ENCODE measurements at places on chromosomes 6 and 20.

DNA sequence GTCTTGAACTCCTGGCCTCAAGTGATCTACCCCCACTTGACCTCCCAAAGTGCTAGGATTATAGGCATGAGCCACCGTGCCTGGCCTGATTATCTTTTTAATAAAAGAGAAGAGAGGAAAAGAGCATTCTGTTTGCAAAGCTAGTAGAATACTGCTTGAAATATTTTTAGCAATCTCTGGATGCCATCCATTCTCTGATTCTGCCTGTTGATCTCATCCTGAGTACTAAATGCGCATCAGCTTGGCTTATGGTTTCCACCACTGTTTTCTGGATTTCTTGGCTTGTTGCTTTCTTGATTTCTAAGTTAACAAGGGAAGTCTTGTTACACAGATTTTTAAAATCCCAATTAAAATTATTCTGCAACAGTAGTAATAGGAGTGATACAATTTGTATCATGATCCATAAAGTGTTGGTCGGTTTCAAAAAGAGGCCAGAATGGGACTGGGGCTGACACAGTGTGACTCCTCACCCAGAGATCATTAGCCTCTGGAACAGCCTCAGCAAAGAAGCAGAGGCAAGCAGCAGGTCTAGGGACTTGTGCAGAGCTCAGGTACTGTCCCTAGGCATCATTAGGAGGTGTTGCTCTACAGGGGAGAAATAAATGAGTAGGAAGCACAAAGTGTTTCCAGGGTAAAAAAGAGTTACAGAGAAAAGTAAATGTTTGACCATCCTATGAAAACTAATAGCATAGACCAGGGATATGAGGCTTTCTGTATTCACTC lies 17.8 kb upstream of the SLC16A10 start:
- DNase-seq, result no peak

GRCh38 chr6:115796829-115797228 lies 263.9 kb downstream of the FRK start:
- no peak for DNase-seq

DNA sequence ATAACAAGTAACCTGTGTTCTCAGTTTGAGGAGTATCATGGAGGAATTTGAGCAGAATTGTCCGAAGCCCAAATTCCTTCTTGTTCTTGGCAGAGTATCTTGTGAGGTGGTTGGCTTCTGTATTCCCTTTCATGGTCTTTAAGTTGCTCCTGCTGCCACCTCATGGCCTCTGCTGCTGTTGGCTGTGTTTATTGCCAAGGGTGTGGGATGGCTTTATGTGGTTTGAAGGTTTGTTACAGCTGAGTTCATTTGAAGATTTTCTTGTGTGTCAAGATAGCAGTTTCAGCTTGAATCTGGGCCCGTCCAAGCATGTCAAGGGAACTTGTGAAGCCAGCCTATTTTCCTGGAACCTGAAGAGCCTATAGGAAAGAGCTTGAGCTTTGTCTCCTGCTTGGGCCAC lies 20.2 kb upstream of the TTK start:
- no peak for DNase-seq

- DNase-seq, result no peak
These were observed 45.4 kb upstream of the AIG1 start for GRCh38 chr6:143015300-143015706.

GRCh38 chr6:113359155-113360140 lies 497.7 kb upstream of the MARCKS start:
- DNase-seq, result peak; percentile 41

- DNase-seq, result no peak
These were observed 179.6 kb upstream of the CCN2 start for GRCh38 chr6:132130626-132131298.

DNA sequence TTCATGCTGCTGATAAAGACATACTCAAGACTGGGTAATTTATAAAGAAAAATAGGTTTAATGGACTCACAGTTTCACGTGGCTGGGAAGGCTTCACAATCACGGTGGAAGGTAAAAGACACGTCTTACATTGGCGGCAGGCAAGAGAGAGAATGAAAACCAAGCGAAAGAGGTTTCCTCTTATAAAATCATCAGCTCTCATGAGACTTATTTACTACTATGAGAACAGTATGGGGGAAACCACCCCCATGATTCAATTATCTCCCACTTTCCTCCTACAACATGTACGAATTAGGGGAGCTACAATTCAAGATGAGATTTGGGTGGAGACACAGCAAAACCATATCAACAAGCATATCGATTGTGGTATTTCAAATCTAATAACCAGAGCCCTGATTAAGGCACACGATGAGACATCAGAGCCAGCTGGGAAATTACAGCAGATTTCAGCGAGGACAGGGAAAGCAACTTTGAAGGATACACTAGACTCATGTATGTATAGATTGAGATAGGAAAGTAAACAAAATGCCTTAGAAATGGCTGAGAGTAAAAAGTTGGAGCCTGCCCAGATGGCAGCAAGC lies 129.8 kb upstream of the GJE1 start:
- DNase-seq, result no peak

DNA sequence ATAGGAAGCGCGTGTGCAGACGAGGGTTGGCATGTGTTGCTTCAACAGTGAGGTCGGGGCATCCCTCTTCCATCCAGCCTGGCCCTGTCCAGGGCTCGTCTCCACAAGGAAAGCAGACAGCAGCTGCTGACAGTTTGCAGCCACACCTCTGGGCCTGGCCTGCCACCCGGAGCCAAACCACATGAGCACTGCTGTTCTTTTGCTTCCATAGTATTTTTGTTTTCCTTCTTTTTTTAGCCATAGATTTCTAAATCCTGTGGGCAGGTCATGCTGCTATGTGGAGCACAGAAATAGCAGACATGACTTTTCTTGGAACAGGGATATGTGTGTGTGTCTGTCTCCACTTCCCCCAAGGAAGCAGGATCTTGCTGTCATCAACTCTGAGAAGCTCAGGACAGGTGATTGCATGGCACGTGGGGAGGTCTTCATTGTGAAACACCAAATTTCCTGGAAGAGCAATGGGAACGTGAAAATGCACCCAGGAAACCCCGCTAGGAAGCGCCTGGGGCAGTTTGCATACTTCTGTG lies 167.4 kb downstream of the DTNBP1 start:
- no peak for DNase-seq

- no peak for DNase-seq
These were observed 1.2 kb upstream of the TSPO2 start for GRCh38 chr6:41040940-41041536.

DNA sequence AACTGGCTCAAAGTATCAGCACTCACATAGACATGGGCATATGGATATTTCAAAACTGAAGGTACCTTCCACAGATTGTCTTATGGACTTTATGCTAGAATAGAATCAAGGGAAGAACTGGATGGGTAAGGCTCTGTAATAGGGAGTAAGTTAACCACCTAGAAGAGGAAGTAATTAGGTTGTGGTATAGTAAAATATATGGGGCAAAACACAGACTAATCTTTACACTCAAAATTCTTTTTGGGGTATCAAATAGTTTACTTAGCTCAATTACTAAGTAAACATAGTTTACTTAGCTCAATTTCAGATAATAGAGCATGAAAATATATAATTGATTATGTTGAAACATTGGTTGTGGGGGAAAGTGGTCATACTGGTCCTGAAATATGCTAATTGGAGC lies 94.2 kb upstream of the ATXN1 start:
- DNase-seq, result no peak

GRCh38 chr20:23823621-23824324 lies 2.8 kb downstream of the CST2 start:
- no peak for DNase-seq

- DNase-seq, result no peak
These were observed 16.1 kb downstream of the JPH2 start for GRCh38 chr20:44170816-44171410.

DNA sequence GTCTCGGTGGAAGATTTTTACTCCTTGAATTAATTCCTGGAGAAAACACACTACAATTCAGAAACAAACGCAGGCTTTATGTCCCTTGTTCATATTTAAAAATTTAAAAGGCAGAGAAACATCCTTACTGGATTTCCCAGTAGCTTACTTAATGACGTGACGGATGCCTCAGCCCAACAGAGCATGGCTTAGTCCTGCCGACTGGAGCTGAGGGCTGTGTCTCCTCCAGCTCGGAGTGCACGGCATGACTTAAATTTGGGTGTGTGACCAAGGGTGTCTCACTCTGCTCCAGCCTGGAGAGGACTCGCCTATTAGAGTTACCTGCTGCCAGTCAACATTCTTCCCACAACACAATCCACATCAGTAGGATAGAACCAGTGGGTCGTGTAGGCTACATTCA lies 107.1 kb downstream of the PSMB1 start:
- no peak for DNase-seq

DNA sequence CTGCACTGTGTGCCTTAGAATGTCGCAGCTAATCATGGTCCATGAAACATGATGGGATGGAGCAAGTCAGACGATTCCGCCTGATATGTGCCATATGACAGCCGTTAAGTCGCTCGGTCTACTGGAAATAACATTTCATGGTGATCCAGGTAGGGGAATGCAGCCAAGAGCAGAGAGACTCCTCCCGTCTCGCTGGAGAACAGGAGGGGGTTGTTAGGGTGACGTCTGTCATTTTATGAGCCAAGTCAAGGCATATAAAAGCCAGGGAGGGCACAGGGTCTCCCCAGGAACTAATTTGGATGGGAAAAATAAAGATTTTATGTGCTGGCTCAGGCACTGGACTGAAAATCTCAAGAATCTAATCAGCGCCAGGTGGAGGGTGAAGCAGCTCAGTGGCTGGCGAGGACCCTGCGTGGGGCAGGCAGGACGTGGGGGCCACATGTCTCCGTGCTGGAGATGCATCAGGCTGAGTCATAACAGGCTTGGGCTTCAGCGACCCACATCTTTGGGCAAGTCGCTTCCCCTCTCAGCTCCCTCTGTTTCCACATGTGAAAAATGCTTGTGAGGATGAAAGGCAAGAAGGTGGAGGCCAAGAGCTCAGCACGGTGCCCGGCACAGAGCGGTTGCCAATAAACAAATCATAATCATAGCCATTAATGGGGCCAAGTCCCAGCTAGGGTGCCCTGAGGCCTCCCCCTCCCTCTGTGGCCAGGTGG lies 234.6 kb downstream of the ANKRD60 start:
- DNase-seq, result no peak

DNA sequence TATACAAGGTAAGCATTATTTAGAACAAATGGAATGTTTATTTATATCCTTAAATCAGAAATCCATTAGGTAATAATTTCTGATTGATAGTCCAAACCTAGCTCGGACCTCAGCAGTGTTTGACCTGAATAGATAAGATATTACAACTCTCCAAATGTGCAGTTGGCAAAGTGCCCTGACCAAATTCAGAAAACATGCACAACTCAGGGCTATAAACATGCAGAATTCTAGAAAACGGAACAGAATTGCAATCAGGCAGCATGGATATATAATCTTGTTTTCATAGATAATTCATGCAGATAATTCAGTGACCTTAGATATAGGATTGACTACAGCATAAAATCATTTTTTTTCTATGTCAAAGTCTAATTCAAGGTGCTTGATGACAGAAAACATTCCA lies 626.6 kb upstream of the CITED2 start:
- no peak for DNase-seq

GRCh38 chr6:165950316-165950715 lies 217.3 kb downstream of the TBXT start:
- DNase-seq, result no peak

DNA sequence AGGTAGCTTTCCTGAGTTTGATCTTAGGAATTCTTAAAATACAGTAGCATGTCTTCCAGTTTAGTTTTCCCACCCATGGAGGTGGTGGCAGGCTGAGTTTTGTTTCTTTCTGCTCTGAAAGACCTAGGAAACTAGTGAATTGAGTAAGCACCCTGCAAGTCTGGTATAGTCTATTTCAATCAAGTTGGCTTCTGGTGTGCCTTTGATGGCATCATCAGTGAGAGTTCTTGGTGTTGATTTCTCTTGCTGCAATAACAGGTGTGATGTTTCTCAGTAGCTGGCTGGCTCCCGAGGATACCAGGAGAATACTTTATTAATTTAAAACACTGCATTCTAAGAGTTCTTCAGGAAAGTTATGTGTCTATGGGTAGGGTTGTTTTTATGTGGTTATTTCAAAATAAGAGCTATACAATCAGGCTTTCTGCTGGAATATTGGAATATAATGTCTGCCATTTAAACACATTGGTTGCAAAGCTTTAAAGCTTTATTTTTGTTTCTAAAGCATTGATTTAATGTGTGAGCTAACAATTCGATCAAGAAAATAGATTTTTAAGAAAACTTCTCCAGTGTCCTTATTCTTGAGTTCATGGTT lies 19.0 kb downstream of the VAPB start:
- no peak for DNase-seq

DNA sequence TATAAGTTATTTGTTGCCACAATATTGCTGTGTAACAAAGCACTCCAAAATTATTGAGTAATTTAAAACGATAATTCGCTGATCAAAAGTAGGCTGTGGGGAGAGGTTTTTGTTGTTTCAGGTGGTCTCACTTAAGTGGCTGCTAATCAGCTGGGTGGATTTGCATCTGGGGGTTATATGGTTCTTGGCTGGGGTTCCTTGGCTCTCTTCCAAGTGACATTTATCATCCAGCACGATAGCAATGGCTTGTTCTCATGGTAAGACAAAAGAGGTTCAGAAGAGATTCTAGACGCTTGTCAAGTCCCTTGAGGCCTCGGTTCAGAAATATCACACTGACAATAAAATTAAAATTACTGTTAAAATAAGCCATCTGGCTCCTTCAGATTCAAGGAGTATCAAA lies 1648.8 kb downstream of the GRIK2 start:
- peak; percentile 64 for DNase-seq

- DNase-seq, result no peak
These were observed 30.4 kb downstream of the KIZ start for GRCh38 chr20:21156266-21156665.

GRCh38 chr6:168209420-168209819 lies 110.2 kb downstream of the DACT2 start:
- no peak for DNase-seq

GRCh38 chr20:51058017-51058416 lies 35.1 kb upstream of the KCNG1 start:
- DNase-seq, result no peak

- no peak for DNase-seq
These were observed 37.4 kb downstream of the ANGPT4 start for GRCh38 chr20:878511-879307.

GRCh38 chr20:21302664-21303060 lies 469 bp upstream of the XRN2 start:
- no peak for DNase-seq

DNA sequence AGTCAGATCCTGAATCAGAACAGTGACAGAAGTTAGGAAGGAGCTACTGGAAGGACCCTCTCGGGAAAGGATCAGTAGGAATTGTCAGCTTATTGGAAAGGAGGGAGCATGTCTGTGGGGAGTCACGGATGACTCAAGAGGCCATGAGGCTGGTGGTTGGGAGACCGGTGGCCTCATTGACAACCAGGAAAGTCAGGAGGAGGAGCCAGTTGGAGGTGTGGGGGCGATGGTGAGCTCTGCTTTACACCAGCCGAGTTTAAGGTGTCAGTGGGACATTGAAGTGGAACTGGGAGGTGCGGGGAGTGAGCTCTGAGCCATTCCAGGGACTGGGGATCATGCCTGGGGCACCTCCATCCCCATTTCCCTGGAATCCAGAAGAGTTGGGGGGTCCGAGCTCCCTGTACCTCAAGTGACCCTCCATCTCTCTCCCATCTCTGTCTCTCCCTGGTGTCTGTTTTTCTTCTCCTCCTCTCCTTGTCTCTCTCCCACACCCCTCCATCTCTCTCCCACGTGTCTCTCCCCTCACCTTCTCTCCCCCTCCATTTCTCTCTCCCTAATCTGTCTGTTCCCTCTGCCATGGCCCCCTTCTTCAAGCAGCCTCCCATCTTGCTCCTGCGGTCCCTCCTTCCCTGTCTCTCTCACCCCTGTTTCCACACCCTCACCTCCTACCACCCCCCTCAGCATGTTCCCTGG lies 14.3 kb upstream of the ZBTB9 start:
- no peak for DNase-seq
